ENCODE measurements at places on chromosomes 4 and X.

DNA sequence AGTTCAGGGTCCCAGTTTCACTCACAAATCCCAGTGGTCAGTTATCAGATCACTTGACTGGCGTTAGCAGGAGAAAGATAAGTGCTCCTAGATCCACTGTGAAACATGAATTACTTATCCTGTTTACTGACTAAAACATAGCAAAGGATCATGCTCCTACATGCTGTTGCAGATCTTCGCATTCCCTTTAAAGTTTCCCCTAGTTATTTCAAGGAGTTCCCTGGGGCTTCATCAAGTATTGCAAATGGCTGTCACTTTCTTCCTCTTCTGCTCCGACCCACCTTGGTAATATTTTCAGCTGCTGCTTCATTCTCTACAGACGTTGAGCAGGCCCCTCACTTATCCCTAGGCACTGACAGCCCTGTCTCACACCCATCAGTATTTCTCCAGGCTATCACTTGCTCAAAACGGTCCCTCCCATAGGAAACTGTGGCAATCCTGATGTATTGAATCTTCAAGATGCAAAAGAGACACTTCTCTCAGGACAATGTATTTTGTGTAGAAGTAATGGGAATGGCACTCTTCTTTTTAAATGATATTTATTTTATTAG is 466.0 kb downstream of the INPP4B start:
- DNase-seq = no peak

- no peak for DNase-seq
Observed at GRCh38 chr4:142696334-142697122, 149.6 kb downstream of the INPP4B start.

- DNase-seq = no peak
Observed at GRCh38 chr4:73045879-73046278, 23.6 kb downstream of the COX18 start.

DNA sequence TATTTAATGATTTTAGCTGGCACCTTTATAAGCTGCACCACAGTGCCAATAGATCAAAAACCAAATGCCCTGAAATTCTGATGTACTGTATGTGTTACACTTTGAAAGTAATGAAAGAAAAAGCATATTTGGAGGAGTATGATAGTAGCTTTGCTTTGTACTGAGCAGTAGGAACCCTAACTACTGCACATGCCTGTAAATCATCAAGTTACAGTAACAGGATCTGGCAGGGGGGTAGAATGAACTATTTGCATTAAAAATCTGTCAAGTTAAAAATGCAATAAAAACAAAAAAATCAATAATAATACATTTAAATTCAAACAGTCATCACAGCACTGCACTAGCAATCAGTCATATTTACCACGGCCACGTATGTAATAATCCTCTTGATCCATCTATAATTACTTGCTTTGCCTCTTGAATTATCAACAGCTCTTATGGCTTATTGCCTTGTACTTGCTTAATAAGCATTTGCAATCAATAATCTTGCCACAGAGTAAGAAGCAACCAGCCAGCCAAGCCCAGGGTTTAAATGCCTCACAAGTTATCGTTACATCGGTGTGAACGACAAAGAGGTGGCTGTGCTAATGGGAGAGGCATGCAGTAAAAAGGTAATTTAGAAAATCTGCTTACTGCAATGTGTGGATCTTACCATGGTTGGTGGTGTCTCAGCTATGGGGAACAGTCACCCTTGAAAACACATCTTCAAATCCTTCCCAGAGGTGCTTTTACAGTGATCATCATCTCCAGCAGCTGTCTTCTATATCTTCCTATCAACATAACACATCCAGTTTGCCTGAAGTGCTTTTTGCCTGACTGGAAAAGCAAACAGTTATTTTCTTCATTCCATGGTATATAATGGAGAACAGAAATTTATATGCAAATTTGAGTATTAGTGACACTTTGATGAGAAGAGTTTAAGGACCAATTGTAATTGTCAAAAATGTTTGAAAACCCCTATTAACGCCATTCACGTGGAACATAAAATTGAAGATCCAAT is 1812.1 kb upstream of the ADGRL3 start:
- no peak for DNase-seq

DNA sequence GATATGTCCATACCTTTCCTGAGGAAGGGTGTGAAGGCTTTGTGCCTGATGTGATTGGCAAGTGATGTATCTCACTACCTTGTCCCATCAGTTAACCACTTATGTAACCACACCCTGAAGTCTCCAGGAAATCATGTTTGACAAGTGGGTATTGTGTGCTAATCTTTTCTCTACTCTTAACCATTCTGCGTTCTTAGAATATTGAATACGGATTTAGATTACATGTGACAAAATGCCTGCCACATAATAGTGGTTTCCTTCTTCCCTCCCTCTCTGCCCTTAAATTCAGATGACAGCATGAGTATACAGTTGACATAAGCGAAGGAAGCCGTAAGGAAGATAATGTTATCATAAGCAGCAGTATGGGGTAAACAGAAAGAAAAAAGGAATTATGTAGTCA is 108.4 kb downstream of the KLHL8 start:
- no peak for DNase-seq

DNA sequence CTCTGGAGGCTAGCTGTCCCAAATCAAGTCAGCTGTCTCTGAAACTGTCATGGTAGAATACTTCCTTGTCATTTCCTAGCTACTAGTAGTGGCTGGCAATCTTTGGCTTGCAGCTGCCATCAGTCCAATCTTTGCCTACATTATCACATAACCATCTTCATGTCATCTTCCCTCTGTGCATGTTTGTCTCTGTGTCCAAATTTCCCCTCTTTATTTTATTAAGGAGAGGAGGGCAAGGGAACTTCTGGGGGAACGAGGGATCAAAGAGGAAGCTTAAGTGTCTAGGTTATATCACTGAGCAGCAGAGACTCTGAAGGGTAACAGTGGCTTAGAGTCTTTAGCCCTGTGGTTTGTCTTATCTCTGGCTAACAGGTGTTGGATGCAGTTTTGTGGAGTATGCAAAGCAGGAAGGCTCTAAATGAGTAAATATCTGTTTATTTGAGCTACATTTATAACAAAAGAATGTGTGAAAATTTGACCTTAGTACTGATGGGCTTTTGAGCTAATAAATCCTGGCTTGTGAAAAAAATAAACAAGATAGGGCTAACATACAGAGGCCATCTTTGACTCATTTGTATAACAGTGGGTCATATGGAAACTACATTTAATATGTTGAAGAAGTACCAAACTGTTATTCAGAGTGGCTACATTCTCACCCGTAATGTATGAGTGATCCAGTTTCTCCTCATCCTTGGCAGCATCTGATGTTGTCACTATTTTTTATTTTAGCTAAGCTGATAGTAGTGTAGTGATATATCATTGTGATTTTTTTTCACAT is 49.4 kb upstream of the ENOX2 start:
- no peak for DNase-seq

DNA sequence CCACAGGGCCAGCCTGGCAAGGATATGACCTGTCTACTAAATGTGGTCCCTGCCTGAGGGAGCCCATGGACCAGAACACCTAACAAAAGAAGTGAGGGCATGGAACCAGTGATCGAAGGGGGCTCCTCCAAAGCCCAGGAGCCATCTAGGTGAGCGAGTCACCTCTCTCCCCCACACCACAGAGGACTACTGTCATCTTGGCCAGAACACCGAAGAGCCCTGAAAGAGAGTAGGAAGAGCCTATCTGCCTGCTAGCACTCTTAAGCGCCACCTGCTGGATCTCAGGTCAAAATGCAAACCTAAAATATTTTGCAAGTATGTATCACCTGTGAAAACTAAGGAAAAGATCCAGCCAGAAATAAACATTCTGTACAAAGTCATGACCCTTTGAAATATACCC is 137.9 kb upstream of the ZXDB start:
- DNase-seq = no peak

DNA sequence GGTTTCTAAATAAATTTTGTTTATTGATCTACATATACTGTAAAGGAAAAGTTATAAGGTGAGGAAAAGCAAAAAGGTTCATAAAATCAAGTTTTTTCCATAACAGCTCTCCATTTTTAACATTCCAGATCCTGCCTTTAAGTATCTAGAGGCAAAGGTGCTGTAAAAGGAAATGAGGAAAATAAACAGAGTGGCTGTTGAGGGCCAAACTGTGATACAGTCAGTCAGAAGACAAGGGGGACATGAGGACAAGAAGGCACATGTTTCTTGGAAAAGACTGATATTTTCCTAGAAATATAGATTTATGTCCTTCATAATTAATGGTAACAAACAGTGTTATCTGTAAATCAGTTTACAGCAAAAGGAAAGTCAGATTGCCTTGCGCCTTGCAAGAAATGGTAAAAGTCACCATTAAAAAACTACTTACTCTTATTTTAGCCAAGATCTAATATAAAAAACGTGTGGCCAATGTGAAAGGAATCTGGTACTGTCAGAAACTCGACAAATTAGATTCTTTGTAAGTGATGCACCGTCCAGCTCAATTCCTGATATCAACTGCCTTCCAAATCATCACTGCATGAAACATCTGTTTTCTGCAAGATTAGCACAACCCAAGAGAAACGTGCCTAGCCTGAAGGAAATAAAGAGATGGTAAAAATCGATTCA is 34.0 kb upstream of the VEGFD start:
- DNase-seq = no peak

GRCh38 chrX:151476604-151477303 is 79.7 kb downstream of the VMA21 start:
- DNase-seq = no peak
